ENCODE measurements at places on chromosomes 7 and 10. TPM values are rescaled to one million over a fixed set of nuclear protein-coding genes. Genes with fewer than 3 reads are reported as not detected.

Gene COL13A1
- 20.1 TPM for total RNA-seq

Gene GNAI1
- total RNA-seq, result 20.0 TPM

Gene AGR2
- total RNA-seq, result not detected

Gene IL15RA
- total RNA-seq, result 47.7 TPM

Gene CALML3
- not detected for total RNA-seq

Gene C7orf57
- 0.64 TPM for total RNA-seq

Gene LRRD1
- 0.24 TPM for total RNA-seq

Gene GRID2IP
- total RNA-seq, result not detected

Gene DNAH11
- total RNA-seq, result 3.4 TPM

Gene ZNF365
- total RNA-seq, result 0.58 TPM

Gene DUS4L
- total RNA-seq, result 7.5 TPM

Gene MAP3K8
- total RNA-seq, result 0.87 TPM

Gene KLF14
- total RNA-seq, result not detected

Gene SEPTIN14
- not detected for total RNA-seq

Gene TMEM196
- total RNA-seq, result not detected

Gene VIPR2
- total RNA-seq, result not detected

Gene ITPRID1
- not detected for total RNA-seq

Gene TFR2
- not detected for total RNA-seq

Gene UCMA
- not detected for total RNA-seq

Gene SUGCT
- 4.3 TPM for total RNA-seq

Gene NODAL
- total RNA-seq, result not detected

Gene SPDYE6
- not detected for total RNA-seq

Gene TLX1
- total RNA-seq, result not detected

Gene GRB10
- total RNA-seq, result 131 TPM

Gene BCAP29
- total RNA-seq, result 130 TPM

Gene LRRN3
- 0.76 TPM for total RNA-seq

Gene SPDYE2
- not detected for total RNA-seq

Gene PTPN20
- 0.39 TPM for total RNA-seq

Gene CDK1
- total RNA-seq, result 17.1 TPM

Gene ITGA8
- 2.1 TPM for total RNA-seq

Gene TMEM26
- 2.9 TPM for total RNA-seq

Gene ZNF282
- 33.3 TPM for total RNA-seq

Measured in glomerular endothelial cell (primary cell).